ENCODE measurements at places on chromosomes 7 and 10. TPM values are rescaled to one million over a fixed set of nuclear protein-coding genes. Genes with fewer than 3 reads are reported as not detected.

The CCAR1 gene
- 189 TPM for total RNA-seq

GRCh38 chr7:127404286-127405072, 12.0 kb upstream of the ZNF800 start:
- no peak for DNase-seq

GRCh38 chr7:158054611-158055010, 533.0 kb downstream of the PTPRN2 start:
- DNase-seq, result no peak

The GRID1 gene
- total RNA-seq, result 8.0 TPM

The ZNF804B gene
- not detected for total RNA-seq

The C10orf105 gene
- total RNA-seq, result not detected

GRCh38 chr10:17648243-17649035, 4.5 kb downstream of the STAM start:
- DNase-seq, result no peak

GRCh38 chr10:49647985-49648795, 31.3 kb upstream of the C10orf53 start:
- peak; percentile 10 for DNase-seq

- DNase-seq, result no peak
Observed at GRCh38 chr7:13067036-13067435, 379.6 kb downstream of the ARL4A start.

The HOXA6 gene
- 8.1 TPM for total RNA-seq

- DNase-seq, result no peak
Observed at GRCh38 chr7:2771274-2771731, 72.8 kb downstream of the GNA12 start.

The LRMDA gene
- 18.5 TPM for total RNA-seq

GRCh38 chr7:108590606-108591005, 20.9 kb downstream of the DNAJB9 start:
- DNase-seq, result no peak

- peak; percentile 42 for DNase-seq
Observed at GRCh38 chr10:112490545-112490944, 43.5 kb downstream of the VTI1A start.
